ENCODE measurements at places on chromosomes 5 and 9.

DNA sequence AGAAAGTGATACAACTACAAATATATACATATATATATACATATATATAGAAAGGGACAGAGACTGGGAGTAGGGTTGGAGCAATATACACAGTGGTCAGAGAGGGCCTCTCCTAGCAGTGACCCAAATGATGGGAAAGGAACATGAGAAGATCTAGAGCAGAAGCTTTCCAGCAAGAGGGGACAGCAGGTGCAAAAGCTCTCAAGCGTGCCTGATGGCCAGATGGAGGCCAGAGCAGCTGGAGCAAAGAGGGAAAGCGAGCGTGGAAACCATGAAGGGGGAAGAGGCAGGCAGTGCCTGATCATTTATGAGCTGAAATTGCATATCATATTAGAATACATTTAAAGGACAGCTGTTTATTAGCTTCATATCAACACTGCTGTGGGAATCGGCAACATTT is 7.6 kb upstream of the GRPEL2 start:
- DNase-seq = no peak

GRCh38 chr5:176536132-176536901 is 885 bp downstream of the RNF44 start:
- peak; percentile 80 for DNase-seq

GRCh38 chr9:12604164-12604821 is 88.9 kb upstream of the TYRP1 start:
- DNase-seq = no peak

DNA sequence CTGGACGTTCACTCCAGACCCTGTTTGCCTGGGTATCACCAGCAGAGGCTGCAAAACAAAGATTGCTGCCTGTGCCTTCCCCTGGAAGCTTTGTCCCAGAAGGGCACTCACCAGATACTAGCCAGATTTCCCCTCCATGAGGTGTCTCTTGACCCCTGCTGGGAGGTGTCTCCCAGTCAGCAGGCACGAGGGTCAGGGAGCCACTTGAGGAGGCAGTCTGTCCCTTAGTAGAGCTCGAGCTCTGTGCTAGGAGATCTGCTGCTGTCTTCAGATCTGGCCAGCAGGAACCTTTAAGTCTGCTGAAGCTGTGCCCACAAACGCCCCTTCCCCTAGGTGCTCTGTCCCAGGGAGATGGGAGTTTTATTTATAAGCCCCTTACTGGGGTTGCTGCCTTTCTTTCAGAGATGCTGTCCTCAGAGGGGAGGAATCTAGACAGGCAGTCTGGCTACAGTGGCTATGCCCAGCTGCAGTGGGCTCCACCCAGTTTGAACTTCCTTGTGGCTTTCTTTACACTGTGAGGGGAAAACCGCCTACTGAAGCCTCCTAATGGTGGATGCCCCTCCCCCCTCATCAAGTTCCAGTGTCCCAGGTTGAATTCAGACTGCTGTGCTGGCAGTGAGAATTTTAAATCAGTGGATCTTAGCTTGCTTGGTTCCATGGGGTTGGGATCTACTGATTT is 253.9 kb downstream of the SPATA31D1 start:
- no peak for DNase-seq

- no peak for DNase-seq
Observed at GRCh38 chr5:119011186-119011585, 22.8 kb upstream of the DTWD2 start.

DNA sequence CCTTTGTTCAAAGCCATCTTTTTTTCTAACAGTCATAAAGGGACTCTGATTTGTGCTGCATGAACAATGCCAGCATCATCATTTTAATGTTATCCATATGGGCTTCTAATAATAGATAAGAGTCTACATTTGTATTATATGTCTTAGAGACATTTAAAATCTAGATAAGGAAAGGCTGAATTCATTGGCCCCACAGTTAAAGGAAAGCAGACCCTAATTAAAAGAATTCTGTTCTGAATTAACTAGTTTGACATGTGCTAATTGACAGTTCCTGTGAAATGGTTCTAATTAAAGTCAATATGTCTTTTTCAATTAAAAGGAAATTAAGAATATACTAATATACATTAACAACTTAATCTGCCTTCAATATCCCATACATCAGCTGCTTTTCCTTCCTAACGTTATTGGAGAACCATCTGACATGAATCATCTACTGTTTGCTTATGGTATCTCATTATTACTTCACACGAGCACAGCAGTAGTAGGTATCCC is 104.7 kb downstream of the NR2F1-AS1 start:
- no peak for DNase-seq

DNA sequence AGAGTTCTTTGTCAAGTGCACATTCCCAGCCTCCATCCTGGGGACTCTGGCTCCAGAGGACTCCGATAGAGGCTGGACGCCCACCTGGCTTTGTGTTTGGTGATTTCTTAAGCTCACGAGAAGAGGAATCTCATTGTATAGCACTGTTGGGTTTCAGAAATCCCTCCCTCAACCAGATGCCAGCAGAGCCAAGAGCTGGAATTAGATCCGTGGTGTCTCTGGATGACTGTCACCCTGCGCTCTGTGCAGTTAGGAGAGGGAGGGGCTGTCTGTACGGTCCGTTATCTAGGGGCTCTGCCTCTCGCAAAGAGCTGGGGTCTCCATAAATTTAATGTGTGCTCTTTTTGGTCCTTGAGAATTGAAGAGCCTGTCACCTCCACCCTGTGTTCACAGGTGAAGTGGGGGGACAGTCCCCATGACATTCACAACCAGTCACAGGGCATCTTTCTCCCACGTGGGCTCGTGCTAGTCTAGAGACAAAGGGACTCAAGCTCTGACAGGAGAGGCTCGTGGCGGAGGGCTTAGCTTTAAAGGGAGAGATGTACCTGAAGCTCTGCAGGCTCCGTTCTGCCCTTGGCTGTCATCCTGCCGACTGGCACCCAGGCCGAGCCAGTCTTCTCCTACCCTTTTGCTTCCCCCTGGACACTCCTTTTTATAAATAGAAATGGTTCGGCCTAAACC is 41.4 kb downstream of the FAM78A start:
- no peak for DNase-seq

DNA sequence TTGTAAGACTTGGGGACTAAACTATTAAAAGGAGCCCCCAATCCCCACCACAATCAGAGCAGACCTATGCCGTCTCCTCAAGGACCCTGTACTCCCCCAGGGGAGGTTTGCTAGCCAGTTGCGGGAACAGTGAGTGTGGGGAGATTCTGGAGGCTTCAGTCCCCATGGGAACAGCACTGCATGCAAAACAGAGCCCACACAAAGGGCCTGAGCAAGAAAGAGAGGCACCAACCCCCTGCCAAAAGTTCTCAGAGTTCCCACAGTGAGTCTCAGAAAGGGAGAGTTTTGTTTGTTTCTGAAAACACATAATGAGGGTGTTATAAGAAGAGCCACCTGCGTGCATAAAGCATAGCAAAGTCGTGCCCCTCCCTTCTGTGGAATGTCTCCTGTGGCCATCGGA is 56.6 kb downstream of the CFAP90 start:
- no peak for DNase-seq

- DNase-seq = no peak
Observed at GRCh38 chr5:31144364-31144763, 49.1 kb upstream of the CDH6 start.

DNA sequence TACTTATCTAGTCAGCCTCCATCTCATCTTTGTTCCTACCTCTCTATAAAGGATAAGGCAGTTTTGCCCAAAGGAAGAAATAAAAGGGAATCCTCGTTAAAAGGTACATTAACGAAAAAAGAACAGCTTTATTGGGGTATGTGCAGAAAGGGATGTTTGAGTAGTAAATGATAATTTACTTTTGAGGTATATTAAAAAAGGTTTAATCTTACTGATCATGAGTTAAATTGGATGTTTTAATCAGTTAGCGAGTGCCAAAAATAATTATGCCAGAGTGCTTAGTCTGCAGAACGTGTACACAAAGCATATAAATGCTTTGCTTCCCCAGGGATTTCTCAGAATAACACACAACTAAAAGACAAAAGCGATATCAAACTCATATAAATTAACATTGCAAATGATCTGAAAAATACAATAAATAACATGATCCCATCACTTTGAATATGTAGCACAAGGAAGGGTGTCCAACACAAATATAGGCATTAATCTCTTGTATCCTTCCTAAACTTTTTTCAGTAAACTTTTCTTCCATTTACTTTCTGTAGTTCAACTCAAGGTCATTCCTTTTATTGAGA is 865.0 kb downstream of the NR2F1-AS1 start:
- no peak for DNase-seq

DNA sequence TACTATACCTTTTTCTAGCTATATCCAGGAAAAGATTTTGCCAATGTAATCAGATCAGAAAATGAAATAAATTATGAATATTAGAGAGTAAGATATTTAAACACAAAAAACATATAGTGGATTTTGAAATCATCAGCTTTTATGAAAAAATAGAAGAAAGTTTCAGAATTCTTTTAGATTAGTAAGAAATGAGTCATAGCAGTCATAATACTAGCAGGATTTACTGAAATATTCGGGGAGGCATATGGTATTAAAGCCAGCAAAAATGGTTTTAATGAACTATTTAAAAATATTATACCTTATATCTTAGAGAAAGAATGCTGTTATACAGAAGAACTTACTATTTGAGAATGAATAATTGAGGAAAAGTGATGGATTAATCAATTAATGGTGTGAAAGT is 303.6 kb upstream of the NUDT12 start:
- no peak for DNase-seq

GRCh38 chr9:93488244-93488643 is 34.9 kb upstream of the FAM120AOS start:
- no peak for DNase-seq

- DNase-seq = no peak
Observed at GRCh38 chr5:100644185-100644584, 109.0 kb downstream of the FAM174A start.

- DNase-seq = no peak
Observed at GRCh38 chr9:112316258-112316943, 17.0 kb downstream of the PTBP3 start.

- no peak for DNase-seq
Observed at GRCh38 chr9:130938184-130938651, 829 bp downstream of the FIBCD1 start.

DNA sequence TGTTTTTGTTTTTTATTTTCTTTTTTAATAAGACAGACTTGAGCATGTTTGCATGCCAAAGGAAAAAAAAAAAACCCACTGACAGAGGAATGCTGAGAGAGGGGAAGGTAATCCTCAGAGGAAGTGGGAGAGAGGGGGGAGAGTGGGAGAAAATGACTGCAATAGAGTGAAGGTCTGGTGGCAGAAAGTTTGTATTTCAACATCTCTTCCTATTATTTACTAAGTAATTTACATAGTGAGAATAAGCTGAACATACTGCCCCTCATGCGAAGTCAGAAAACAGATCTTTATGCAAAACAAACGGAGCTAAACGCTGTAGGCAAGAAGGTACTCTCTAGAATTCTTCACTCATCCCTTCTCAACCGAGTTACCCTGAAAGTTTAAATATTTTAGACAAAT is 45.0 kb downstream of the ELL2 start:
- no peak for DNase-seq
